ENCODE measurements at places on chromosomes 7 and 10.

GRCh38 chr7:125984795-125985194 lies 1055.2 kb upstream of the POT1 start:
- no peak for DNase-seq

DNA sequence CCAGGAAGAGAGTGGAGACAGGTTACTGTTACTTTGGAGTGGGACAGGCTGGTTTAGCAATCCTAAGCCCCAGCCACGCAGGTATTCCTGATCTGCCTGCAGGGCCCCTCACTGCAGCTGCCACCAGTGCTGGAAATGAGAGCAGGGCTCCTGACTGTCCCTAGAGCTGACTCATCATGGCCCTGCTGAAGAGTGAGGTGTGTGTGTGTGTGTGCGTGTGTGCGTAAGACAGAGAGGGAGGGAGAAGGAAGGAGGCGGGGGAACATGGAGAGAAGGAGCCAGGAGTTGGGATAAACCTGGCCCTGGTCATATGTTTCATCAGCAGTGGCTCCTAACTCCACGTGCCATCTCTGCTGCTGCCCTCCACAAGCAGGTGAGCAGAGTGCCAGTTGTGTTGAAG lies 3.6 kb downstream of the FOXI2 start:
- DNase-seq: no peak

DNA sequence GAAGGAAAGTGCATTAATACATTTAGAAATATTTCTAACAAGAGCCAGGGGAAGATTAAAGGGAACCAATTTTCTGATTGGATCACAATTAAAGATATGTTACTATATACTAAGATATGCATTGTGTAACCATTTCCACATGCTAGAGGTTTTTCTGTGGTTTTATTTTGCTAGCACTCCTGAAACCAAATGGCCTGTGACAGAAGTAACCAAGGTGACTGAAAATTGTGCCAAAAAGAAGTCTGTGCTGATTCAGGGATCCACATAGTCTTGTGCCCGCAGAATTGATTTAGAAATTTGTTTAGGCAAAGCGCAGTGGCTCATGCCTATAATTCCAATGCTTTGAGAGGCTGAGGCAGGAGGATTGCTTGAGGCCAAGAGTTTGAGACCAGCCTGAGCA lies 1.8 kb downstream of the CC2D2B start:
- no peak for DNase-seq

DNA sequence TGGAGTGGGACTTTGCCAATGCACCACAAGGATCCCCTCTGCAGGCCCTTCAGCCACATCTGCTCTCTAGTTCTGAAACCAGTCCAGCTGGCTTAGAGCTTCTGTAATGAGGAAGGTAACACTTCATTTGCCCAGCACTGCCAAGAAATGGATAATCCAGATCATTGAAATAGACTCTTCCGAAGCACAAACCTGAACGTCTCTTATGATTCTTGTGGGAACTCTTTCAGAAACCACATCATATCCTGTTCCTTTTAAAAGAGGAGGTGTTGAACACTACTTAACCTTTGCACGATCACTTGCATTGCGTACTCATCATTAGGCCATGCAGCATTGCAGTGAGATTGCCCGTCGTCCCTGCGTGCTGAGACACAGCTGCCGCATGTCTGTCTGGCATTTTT lies 25.8 kb upstream of the PLPP4 start:
- DNase-seq: no peak

DNA sequence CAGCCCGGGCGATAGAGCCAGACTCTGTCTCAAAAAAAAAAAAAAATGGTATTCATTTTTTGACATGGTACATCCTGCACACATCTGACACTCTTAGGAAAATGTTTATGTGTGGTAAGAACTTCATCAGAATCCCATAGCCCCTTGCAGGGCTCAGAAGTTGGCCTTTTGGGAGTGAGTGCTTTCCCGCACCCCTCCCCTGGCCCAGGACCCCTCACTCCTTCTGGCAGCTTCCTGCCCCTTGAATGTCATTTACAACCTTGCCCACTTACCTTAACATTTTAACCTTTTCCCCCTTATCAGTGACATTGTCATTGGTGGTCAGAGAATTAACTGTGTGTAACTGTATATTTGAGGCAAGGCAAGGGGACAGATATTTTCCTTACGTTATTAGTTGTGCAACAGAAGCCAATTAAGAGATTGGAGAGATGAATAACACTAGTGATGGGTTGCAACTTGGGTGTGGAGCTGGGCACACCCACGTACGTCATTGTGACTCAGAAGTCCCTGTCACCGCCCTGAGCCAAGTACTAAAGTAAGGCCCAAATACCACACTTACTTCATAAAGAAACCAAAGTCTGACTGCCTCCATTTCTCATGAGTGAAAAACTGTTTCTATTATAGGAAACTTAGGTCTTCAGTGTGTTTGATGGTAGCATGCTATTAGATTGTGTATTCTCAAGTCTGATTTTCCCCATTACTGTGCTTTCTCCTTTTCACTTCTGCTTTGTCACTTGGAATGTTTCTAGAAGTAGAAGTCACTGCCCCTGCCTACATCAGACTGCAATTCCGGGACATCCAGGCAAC lies 31.6 kb downstream of the OGDH start:
- DNase-seq: peak; percentile 61

GRCh38 chr10:28592953-28593352 lies 60.0 kb downstream of the WAC start:
- no peak for DNase-seq

DNA sequence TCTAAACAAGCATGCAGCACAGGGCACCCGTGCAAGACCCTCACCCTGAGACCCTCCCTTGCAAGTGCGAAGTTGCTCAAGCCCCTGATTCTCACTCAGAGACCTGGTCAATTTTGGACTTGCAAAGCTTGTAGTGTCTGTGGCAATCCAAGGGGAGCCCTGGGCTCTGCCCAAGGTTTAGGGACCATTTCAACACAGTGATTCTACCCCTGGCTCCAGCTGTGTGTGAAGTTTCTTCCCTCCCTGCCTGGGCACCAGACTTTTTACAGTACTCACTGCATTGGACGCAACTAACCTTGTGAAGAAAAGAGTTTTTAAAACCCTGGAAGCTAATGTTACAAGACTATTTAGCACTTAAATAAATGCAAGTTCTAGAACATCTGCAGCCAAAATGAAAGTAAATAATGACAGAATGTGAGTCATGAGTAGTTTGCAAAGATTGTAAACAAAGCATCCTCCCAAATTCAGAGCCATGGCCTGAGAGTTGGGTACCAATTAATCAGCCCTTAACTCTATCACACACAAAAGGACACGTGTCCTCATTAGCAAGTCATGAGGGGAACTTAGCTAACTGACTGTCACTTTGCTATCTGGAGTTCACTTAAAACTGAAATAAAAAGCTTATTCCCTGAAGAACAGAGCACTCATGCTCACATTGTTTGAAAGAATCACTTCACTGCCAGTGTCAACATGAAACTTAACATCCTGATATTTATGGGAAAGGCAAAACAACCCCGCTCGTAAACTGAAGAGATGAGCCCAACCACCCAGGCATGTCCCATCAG lies 48.1 kb downstream of the RGS10 start:
- DNase-seq: no peak

DNA sequence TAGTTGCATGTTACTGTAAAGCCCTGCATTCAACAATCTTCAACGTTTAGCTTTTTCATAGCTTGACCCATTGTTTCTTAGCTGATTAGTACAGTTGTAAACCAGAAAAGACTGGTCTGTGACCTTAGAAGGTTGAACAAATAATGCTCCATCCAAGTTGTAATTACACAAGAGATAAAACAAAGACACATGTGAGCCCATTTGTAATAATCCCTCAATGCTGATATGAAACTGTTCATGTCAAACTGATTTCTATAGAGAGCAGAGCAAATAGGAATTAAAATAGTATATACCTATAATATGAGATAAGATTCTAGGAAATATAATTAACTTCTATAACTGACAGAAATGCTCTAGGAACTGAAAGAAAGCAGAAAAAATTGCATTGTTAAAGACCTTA lies 94.7 kb upstream of the SLC25A13 start:
- DNase-seq: no peak

- no peak for DNase-seq
Observed at GRCh38 chr7:32937344-32938174, 19.7 kb upstream of the FKBP9 start.

GRCh38 chr10:6600224-6600987 lies 20.3 kb upstream of the PRKCQ start:
- DNase-seq: no peak

GRCh38 chr7:3605222-3605621 lies 304.2 kb downstream of the SDK1 start:
- DNase-seq: no peak

GRCh38 chr7:14336256-14336655 lies 346.8 kb upstream of the ETV1 start:
- DNase-seq: no peak

DNA sequence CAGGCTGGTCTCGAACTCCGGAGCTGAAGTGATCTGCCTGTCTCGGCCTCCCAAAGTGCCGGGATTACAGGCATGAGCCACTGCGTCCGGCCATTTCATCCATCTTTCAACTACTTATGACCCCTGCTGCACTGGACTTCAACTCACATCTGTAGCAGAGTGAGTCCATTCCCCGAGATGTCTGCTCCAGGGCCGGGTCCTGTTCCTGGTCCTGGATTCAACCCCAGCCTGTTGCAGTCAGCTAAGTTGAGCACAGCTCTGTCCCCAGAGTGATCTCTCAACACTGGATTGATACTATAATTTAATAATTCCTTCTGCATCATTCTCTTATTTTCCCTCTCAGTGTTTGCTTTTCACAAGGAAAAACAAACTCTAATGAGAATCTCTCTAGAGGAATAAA lies 25.8 kb downstream of the PRTFDC1 start:
- no peak for DNase-seq

- no peak for DNase-seq
Observed at GRCh38 chr7:96823274-96823673, 113.6 kb upstream of the SEM1 start.

DNA sequence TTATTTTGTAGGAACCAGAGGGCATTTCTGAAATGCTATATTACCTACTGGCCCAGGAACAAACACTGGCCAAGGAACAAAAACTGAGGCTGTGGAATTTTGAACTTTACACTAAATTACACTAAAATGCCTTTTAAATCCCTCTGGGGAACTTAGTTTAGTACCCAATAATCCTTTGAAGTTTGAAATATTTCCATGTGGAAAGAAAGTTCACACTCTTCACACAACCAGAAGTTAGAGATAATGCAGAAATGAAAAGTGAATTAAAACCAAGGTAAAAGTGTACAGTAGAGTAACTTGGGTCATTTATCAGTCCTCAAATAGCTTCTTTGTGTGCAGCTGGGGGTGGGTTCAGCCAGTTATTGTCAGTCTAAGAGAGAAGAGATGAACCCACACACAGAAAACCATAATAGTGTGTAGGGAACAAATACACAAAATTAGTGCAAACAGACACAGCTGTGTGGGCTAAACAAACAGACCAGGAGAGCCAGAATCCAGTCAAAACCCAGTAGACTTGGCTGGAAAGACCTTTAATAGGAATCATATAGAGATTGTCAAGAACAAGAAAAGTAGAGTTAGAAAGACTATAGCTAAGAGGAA lies 46.5 kb upstream of the DGKI start:
- DNase-seq: no peak

- no peak for DNase-seq
Observed at GRCh38 chr7:27663989-27664331, 1.3 kb upstream of the HIBADH start.

GRCh38 chr7:22765609-22766008 lies 38.6 kb downstream of the IL6 start:
- no peak for DNase-seq

DNA sequence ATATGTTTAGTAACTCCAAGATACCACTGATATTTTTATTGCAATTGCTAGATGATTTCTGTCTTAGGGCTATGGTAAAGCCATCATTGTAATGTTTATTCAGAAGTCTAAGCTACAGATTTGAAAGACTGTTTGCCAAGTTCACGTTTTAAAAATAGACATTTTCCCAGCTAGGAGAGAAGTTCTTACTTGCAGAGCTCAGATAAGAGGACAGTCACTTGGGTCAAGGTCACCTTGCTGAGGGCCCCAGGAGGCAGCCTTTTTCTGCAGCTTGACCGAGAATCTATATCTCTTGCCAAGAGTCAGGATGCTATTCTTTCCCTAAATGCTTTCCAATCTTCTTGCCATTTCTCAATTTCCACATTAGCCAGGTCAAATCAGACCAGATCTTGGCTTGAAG lies 1011.2 kb downstream of the KCNMA1 start:
- DNase-seq: no peak

- no peak for DNase-seq
Observed at GRCh38 chr10:123962756-123963530, 71.3 kb upstream of the CPXM2 start.

GRCh38 chr7:46678421-46678820 lies 757.3 kb upstream of the IGFBP3 start:
- DNase-seq: no peak

DNA sequence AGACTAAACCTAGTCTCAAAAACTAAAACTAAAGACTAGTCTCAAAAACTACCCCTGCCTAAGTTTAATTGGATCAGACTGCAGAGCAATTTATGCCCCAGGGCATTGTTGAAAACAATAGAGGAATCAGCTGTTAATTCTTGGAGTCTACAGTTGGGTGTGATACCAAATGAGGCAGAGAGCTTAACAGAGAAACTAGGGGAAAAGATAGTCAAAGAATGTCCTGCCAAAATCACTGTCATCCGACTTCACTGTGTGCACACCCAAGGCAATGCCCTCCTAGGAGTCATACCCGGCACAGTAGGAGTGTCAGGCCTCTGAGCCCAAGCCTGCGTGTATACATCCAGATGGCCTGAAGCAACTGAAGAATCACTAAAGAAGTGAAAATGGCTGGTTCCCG lies 90.5 kb upstream of the TOMM7 start:
- DNase-seq: no peak

DNA sequence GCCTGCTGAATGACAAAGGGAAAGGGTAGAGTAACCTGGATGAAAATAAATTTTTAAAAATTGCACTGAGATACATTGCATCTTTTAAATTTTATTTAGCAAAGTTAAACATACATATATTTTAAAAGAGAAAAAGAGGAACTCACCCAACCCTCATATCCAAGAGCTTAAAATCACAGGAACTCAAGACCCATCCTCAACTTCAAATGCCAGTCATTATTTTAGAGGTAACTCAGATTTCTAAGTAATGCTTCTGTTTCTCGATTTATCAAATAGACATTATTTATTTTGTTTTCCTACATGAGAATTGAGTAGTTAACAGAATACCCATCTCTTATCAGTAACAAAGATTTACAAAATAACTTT lies 32.4 kb upstream of the KMT2E start:
- no peak for DNase-seq

- DNase-seq: no peak
Observed at GRCh38 chr10:110207011-110207804, at the start of gene MXI1. Gene MXI1, plus strand, starts transcription at chr10:110207605. Its CDS starts 204 bp downstream, at chr10:110207809.

DNA sequence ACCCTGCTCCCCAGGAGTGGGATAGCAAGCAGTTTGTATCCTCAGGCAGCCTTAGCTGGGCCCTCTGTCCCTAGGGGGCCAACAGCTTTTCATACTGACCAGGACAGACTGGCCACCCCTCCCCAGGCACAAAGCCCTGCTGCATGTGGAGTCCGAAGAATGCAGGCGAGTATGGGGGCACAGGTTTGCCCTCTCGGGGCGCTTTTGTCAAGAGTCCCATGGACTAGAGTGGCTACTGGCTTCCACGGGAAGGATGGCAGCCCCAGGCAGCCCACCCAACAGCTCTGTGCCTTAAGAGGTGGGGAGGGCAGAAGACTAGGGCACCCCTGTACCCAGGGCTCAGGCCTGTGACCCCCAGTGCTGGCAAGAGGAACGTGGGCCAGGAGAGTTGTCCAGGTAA lies 10.7 kb downstream of the CXCL12 start:
- no peak for DNase-seq

All from stimulated activated CD8-positive, alpha-beta memory T cell treated with anti-CD3 and anti-CD28 coated beads, Interleukin-2, amount 100 ng/mL, for 1 hour (primary cell).